ENCODE measurements at places on chromosomes 11 and 22.

DNA sequence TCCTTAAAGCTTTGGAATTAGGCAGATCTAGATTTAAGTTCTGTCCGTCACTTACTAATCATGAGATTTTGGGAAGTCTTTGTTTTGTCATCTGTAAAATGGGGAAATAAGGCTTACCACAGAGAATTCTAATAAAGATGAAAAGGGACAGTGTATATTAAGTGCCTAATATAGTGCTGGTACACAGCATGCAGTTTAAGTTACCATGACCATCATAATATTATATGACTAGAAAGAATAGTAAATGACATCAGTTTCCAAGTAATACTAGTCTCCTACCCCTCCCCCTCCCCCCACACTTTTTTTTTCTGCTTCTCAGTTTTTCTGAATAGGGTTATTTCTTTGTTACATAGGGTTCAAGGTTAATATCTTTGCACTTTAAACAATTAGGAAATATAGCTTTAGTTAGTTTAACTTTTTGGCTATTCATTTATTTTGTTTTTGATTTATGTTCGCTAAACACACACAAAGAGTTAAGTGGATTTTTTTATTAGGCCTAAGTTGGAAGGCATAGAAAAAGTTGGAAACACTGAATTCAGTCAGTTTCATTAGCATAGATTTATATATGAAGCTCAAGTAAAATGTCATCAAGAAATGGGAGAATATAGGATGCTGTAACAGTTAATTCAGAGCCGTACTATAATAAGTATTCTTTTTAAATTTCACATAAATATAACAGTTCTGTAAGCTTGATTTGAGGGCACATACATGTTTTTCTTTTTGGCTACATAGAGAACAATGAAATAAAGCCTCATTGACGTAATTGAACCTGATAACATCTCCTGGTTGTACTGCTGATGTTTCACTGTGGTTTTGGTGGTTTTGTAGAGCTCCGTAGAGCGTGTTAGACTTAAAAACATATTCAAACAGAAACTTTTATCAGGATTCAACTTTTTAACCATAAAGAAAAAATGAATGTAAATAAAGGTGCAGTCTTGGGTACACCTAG lies 121.2 kb downstream of the PDE3B start:
- no peak for DNase-seq

- DNase-seq = no peak
Observed at GRCh38 chr11:115423728-115424459, 80.3 kb downstream of the CADM1 start.

- DNase-seq = no peak
Observed at GRCh38 chr11:61812736-61813411, 3.9 kb downstream of the FADS1 start.

- no peak for DNase-seq
Observed at GRCh38 chr11:36507824-36508489, 2.1 kb downstream of the TRAF6 start.

DNA sequence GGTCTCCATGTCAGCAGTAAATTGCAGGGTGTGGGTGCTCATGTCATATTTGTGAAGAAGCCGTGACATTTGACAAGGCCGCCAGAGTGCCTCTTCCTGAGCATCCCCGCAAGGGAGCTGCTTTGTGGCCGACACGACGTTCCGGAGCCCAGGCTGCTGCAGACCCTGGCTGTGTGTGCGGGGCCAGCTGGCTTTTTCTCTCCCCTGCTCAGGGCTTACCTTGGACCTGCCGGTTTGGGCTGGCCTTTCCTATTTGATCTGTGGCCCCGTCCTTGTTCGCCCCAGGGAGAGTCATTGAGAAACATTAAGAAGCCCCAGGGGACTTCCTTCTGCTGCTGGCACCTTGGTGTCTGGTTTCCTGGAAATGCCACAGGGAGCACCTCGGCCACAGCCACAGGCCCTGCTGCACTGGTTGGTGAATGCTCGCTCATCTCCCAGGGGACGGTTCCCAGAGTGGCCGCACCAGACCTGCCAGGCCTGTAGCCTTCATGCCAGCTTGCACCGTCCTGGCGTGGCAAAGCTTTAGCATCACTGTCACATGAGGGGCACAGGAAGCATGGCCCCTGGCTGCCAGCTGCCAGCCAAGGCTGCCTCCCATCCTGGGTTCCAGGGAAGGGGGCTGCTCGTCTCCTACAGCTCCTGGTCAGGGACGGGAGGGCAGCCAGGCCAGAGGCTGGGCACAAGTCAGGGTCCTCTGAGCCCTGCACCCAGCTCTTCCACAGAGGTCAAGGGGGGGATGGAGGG lies 5.4 kb downstream of the GRK2 start:
- no peak for DNase-seq

Data from NCI-H2171 (cell line).